Stimulated activated CD4-positive, alpha-beta T cell treated with anti-CD3 and anti-CD28 coated beads, Interleukin-4, amount 100 ng/mL, for 1 hour (primary cell): ENCODE measurements at places on chromosomes 16 and 17.

DNA sequence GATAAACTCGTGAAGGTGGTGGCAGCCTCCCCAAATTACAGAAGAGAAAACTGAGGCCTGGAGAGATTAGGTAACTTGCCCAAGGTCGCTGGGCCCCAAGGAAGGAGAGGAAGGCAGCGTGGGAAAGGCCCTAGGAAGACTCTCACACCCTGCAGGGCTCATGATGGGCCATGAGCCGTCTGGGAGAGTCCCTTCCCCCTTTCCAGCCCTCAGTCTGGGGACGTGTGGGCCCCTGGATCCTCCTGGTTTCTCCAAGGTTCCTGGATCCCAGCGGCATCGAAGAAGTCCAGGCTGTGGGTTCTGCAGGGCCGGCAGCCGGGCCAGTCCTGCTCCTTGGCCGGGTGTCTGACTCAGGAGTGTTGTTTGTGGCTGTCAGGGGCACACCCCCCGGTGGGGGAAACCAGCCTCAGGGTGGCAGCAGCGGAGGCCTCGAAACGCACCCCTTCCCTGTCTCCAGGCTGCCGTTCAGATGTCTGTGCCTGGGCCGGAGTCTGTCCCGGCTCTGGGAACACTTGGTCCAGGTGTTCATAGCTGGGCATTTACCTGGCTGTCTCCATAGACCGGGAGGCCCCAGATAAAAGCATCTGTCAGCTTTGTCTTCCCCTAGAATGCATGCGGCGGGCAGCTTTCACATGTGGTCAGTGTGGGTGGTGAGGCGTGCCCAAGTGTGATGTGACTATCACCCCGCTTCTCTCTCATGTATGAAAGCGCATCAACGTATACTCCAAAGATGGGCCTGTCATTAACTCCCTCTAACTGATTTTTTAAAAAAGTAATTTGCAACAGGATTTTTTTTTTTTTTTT lies 3.7 kb upstream of the RAP1GAP2 start:
- peak; percentile 32 for DNase-seq

- no peak for DNase-seq
These were observed 1.3 kb downstream of the PFN1 start for GRCh38 chr17:4947010-4947410.

DNA sequence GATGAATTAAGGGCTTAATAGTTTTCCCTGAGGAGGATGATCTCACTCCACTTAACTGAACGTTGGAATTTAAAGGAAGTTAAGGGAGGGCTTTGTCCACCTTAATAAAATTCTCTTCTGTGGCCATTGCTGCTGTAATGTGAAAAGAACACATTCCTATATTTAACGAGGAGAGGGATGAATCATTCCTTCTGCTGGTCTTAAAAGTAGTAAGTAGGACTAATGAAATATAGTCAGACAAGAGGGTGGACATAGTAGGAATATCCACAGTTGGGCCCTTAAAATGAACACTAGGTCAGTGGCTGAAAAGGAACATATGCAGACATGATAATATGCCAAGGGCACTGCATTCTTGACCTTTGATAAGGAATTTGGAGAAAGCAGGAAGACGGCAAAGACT lies 405.6 kb downstream of the PMP22 start:
- no peak for DNase-seq

DNA sequence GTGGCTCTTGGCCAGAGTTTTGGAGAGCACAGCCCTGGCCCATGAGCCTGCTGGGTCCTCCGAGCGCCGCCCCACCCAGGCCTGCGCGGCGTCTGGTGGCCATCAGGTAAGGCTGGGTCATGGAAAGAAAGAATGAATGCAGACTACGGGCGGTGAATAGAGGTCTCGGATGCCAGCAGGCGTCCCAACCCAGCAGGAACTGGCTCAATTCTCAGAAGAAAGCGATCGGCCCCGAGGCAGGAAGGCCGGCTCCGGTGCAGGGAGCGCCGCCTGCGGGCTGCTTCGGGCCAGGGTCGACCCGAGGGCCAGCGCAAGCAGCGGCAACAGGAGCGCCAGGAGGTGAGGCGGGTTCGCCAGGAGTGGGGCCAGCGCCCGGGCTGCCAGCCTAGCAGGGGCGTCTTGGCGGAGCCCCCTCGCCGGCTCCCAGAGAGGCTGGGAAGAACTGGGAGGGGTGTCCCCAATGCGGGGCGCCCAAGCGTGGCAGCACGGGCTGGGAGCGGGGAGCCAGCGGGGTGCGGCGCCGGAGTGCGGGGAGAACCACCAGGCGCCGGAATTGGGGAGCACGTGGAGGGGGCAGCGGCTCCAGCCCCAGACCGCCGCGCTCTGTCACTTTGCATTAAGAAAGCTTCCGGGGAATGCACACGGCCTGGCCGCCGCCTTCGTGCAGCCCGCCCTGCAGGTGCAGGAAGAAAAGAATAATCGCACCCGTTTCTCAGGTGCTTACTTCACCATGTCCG lies 7.1 kb upstream of the TMC5 start:
- DNase-seq: no peak

GRCh38 chr17:34261568-34262337 lies 6.7 kb downstream of the CCL2 start:
- no peak for DNase-seq

- DNase-seq: no peak
These were observed 80.4 kb downstream of the C16orf78 start for GRCh38 chr16:49453983-49454382.

DNA sequence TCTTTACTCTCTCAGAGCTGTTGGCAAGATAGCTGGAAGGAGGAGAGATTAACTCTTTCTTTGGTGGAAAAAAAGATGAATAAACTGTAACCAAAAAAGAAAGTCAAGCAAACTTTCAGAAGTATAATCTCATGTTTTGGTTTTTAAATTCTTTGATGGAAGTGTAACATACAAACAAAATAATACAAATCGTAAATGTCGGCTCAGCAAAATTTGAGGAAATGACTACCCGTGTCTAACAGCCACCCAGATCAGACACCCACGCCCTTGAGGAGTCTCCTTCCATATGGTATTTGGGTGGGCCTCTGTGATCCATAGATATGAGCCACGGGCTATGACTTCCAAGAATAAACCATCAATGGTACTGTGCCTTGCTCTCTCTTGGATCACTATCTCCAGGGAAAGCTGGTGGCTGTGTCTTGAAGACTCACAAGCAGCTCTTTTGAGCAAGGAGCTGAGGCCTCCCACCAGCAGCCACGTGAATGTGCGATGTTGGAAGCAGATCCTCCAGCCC lies 9.6 kb upstream of the CD300C start:
- no peak for DNase-seq
